ENCODE measurements at places on chromosomes 16 and 17. TPM values are rescaled to one million over a fixed set of nuclear protein-coding genes. Genes with fewer than 3 reads are reported as not detected.

The SYCE1L gene
- total RNA-seq, result not detected

The TPSG1 gene
- total RNA-seq, result not detected

The EPX gene
- not detected for total RNA-seq

The GAS2L2 gene
- not detected for total RNA-seq

The VPS35L gene
- 26.3 TPM for total RNA-seq

The TMEM220 gene
- 0.32 TPM for total RNA-seq

The PIRT gene
- total RNA-seq, result not detected

The NHLRC4 gene
- total RNA-seq, result not detected

The CD68 gene
- 120 TPM for total RNA-seq

The NPB gene
- total RNA-seq, result 0.59 TPM

The RNF157 gene
- 6.7 TPM for total RNA-seq

The CDRT15 gene
- total RNA-seq, result not detected

The AARSD1 gene
- total RNA-seq, result 13.6 TPM

The FAM20A gene
- 0.02 TPM for total RNA-seq

The GRAP gene
- 0.07 TPM for total RNA-seq

The HBA2 gene
- not detected for total RNA-seq

The PDE6G gene
- not detected for total RNA-seq

The IL34 gene
- total RNA-seq, result 0.86 TPM

The KCNH6 gene
- not detected for total RNA-seq

The NXN gene
- 32.8 TPM for total RNA-seq

The SLFN12 gene
- 39.6 TPM for total RNA-seq

The ALDH3A1 gene
- not detected for total RNA-seq

The KRT32 gene
- total RNA-seq, result 0.05 TPM

The NGFR gene
- 0.62 TPM for total RNA-seq

The KRT17 gene
- 6.7 TPM for total RNA-seq

The MT1G gene
- 2.9 TPM for total RNA-seq

The TUBB3 gene
- total RNA-seq, result 172 TPM

The PLK1 gene
- 98.8 TPM for total RNA-seq

The HEATR9 gene
- not detected for total RNA-seq

The ADGRG3 gene
- total RNA-seq, result not detected

The ABCC12 gene
- not detected for total RNA-seq

The TM4SF5 gene
- not detected for total RNA-seq

The CAMTA2 gene
- total RNA-seq, result 4.8 TPM

The ZNF75A gene
- 16.5 TPM for total RNA-seq

The GCGR gene
- total RNA-seq, result not detected

The P2RX1 gene
- not detected for total RNA-seq

The ABAT gene
- total RNA-seq, result 0.91 TPM

The NME1 gene
- total RNA-seq, result 178 TPM
